ENCODE measurements at places on chromosomes 11 and 22.

DNA sequence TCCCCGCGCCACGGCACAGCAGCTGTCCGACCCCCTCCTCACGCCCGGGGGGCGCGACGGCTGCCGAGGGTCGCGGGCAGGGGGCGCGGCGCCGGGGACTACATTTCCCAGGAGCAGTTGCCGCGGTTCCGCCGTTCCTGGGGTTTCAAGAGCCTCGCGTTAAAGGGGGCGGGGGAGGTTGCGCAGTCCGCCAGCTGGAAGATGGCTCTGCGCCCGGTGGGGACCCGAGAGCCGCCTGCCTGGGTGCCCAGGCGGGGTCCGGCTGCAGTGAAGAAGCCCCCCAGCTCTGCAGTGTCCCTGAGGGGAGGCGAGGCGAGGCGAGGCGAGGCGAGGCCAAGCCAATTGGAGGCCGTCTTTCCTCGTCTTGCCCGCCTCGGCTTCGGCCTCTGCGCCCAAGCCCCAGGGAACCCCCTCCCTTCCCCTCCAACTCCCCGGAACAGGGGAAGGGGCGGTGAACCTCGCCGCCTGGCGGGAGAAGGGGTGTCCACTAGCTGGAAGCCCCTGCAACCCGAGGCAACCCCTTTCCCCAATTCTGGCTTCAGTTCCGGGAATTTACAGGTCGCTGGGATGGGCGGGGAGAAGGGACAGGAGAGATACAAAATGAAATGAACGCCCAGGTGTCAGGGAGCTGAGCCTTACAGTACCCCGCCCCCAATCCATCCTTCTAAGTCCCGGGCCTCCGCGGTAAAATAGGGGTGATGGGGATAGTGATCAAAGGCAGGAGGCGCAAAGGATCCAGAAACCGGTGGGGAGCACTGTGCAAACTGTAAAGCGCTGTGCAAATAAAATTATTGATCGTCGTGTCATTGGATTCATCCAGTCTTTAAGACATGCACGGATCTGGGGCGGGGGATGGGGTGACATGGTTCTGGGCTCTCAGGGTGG lies 5.2 kb upstream of the GCAT start:
- no peak overlapping the region for H3K27ac ChIP-seq
- no peaks in the 10 kb centered on the region for H3K27me3 ChIP-seq
- peak overlapping the region; percentile 46 for H3K4me3 ChIP-seq
- H3K4me1 ChIP-seq = peaks cover 13% of the 10 kb centered on the region
- no peaks in the 10 kb centered on the region for H3K36me3 ChIP-seq

DNA sequence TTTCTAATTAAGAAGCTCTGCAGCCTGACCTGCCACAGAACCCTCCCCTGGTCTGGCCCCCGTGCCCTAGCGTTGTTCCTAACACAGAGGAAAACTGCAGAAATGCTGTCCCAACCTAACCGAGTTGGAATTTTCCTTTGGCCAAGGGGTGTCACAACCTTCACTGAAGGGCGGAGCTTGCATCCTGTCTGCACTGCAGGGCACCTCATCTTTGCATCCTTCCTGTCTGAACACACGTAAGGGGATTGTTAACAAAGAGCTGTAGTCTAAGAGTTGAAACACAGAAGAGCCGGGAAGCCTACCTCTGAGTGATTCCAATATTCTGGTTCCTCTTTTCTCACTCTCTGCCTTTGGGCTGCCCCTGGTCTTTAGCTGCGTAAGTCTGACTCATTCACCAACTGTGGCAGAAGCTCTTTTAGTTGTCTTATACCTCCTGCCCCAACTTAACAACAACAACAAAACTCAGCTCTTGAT lies 1.6 kb downstream of the DIXDC1 start:
- H3K4me1 ChIP-seq = peaks cover 60% of the 10 kb centered on the region
- peak overlapping the region; percentile 8 for H3K27ac ChIP-seq
- H3K36me3 ChIP-seq = no peaks in the 10 kb centered on the region
- DNase-seq = peak; percentile 67
- no peaks in the 10 kb centered on the region for H3K27me3 ChIP-seq

GRCh38 chr22:25626624-25626990 lies 62.1 kb downstream of the GRK3 start:
- no peaks in the 10 kb centered on the region for H3K4me1 ChIP-seq
- no peak overlapping the region for H3K27ac ChIP-seq
- no peak overlapping the region for H3K4me3 ChIP-seq
- no peak for DNase-seq

DNA sequence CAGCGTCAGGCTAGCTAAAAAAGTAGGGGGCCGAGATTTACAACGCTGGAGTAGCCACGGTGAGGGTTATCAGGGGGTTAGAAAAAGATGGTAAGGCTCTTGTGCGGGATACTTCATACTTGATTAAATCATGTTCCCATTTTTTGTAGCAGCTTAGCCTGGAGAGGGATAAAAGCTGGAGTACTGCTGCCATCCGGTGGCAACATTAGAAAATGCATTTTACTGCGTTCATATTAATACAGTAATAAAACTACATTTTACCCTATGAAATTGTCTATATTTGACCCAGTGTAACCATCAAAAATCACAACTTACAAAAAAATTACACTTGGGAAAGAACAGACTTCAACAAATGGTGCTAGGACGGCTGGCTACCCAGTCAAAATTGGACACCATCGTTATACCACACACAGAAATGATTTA lies 17.3 kb downstream of the RPUSD4 start:
- no peaks in the 10 kb centered on the region for H3K27me3 ChIP-seq
- peak; percentile 59 for DNase-seq
- H3K36me3 ChIP-seq = peaks cover 49% of the 10 kb centered on the region

DNA sequence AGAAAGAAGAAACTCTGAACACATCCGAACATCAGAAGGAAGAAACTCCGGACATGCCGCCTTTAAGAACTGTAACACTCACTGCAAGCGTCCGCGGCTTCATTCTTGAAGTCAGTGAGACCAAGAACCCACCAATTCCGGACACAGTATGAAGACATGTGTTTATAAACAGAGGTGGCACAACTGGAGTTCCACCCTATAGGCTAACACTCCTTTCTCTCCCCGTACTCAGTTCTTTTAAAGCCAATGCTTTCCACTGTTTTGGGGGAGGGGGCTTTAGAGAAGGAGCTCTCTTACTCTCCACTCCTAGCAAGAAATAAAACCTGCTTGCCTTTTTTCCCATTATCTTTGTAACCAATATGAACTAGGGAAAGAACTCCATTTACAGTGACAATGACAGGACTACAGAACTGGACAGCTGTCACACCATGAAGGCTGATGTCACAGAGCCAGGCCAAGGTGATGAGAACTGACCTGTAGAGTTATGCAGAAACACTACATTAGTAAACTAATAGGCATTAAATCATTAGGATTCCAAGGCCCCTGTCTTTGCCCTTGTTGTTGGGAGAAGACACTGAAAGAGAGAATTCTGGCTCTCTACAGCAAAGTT lies 733 bp downstream of the TRIM5 start:
- peaks cover 14% of the 10 kb centered on the region for H3K36me3 ChIP-seq
- H3K27me3 ChIP-seq = no peaks in the 10 kb centered on the region
- peak overlapping the region; percentile 78 for H3K27ac ChIP-seq

GRCh38 chr11:3865388-3866193 lies 10.1 kb downstream of the STIM1 start:
- H3K27me3 ChIP-seq = no peaks in the 10 kb centered on the region
- H3K36me3 ChIP-seq = no peaks in the 10 kb centered on the region
- DNase-seq = peak; percentile 36
- peaks cover 21% of the 10 kb centered on the region for H3K4me1 ChIP-seq
- H3K27ac ChIP-seq = peak overlapping the region; percentile 57
- H3K4me3 ChIP-seq = no peak overlapping the region
